ENCODE measurements at places on chromosomes 5 and 9.

GRCh38 chr9:78292716-78293497 lies 4.0 kb upstream of the PSAT1 start:
- DNase-seq, result no peak

DNA sequence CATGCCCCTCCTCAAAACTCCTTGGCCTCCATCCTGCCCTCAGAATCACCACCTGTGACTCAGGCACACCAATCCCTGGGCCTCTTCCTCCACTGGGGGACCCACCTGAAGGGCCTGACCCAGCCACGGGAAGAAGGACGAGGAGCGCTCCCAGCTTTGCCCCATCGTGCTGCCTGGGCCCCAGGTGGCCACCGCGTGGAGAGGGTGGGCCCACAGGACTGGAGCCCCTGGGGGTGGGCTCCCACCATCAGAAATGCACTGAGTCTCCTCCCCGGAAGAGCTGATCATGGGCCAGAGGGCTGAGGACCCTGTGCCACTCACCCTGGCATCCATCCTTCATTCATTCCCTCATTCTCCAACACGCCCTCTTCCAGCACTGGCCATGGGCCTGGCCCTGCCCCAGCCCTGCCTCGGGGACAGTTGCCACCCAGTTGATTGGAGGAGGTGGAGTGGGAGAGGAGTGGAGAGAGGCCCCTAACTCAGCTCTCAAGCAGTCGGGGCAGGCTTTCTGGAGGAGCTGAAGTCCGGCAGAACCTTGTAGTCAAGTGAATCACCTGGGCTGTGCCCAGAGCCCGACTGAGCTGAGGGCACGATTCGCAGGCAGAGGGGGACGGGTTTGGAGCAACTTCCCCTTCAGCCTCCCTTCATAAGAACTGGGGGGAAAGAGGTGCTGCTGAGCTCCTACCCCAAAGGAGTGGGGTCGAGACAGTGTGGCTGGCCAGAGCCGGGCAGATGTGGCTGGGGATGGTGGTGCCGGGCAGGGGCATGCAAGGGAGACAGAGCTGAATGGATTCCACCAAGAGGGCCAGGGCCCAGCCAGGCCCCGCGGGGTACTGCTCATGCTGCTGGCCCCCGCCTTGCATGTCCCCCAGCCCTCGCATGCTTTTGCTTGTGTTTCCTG lies 29.6 kb downstream of the DNM1 start:
- no peak for DNase-seq

DNA sequence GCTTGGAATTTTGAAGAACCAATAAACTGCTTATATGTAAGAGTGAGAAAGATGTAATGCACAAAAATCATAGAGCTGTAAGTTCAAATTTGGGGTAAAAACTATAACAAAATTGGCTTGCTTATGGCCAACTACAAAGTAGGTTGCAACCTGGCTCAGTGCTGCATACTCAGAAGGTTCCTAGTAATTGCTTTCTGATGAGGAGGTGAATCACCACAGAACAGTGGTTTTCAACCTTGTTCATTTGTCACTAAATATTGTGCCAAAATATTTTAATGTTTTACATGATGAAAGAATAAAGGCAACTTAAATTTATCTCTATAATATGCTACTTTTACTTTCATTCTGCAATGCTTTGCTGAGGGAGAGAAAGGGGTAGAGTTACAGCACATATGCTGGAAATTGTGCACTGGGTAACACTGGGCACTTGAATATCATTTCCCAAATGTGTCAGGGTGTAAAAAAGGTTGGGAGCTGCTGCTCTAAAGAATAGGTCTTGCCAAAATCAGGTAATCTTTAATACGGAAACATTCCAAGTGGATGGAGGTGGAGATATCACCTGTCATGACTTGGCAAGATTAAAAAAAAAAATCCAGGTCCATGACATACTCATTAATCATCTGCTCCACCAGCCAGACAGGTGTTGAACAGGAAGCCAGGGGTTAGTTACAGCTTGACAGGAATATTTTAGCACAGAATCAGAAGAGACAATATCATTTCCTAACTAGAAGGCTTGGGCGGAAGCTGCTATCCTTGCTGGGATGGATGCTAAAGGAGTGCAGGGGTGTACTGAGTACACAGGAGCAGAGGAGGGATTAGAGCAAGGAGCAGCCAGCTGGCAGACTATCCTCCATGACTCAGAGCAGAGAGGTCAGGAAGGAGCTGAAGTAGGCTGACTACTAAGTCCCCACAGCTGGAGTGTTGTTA lies 34.6 kb upstream of the CCL21 start:
- no peak for DNase-seq

GRCh38 chr9:88583901-88584596 lies 49.1 kb downstream of the NXNL2 start:
- DNase-seq, result no peak

DNA sequence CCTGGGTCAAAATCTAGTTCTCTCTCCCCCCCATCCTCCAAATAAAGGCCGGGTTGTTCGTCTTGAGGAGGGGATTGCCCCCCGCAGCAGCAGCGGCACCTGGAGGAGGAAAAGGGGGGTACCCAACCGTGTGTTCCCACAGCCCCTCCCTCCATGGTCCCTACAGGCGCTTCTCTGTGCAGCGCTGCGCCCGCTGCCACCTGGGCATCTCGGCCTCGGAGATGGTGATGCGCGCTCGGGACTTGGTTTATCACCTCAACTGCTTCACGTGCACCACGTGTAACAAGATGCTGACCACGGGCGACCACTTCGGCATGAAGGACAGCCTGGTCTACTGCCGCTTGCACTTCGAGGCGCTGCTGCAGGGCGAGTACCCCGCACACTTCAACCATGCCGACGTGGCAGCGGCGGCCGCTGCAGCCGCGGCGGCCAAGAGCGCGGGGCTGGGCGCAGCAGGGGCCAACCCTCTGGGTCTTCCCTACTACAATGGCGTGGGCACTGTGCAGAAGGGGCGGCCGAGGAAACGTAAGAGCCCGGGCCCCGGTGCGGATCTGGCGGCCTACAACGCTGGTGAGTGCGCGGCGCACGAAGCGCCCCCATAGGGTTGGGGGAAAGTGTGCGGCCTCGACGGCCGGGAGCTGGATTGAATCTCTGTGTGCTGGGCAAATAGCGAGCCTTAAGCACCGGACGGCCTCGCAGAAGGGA lies 3.5 kb downstream of the LHX2 start:
- no peak for DNase-seq

DNA sequence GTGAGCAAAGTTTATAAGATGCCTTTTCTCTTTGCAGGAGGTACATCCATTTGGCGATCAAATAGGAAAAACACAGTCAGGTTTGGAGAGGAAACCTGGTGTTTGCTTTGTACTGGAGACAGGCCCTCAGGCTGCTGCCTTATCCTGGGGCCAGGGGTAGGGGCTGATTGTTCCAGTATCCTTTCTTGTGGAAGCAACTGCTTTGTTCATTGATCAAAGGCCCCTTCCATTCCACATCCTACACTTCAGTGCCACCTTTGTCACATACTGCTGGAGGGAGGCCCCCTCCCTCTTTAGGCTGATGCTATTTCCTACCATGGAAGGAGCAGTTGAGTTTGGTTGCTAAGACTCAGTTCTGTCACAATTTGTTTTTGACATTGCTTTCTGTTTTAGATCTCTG lies 778.1 kb downstream of the TLR4 start:
- no peak for DNase-seq

DNA sequence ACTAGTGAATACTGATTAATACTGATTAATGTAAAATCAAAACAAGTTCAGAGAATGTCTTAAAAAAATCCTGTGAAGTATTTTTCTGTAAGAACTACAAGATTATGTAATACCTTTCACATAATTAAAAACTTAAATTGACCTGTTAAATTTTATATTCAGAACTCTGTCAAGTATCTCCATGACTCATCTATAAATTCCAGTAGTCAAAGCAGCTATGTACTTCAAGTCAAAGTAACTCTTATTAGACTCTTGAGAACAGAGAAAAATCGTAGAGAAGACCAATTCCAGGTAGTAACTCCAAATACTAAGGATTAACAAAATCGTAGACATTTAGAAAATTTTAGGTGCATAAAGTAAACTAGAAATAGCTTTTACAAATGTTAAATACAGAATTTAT lies 77.1 kb downstream of the HOMER1 start:
- no peak for DNase-seq

DNA sequence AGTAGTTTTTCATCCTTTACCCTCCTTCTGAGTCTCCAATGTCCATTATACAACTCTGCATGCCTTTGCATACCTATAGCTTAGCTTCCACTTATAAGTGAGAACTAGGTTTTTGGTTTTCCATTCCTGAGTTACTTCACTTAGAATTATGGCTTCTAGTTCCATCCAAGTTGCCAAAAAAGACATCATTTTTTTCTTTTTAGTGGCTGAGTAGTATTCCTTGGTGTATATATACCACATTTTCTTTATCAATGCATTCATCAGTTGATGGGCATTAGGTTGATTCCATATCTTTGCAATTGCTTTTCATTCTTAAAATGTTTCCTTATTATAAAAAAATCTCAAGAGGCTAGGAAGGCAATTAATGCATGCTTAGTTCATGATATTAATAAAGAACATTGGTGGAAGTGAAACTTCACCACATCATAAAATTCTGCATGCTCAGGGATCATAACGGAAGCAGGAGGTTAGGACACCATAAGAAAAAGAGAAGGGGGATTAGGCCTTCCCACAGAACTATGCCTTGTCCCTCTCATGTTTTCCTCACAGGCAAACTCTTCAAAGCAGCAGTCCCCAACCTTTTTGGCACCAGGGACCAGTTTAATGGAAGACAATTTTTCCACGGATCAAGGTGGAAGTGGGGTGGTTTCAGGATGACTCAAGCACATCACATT lies 105.2 kb downstream of the FRMD3 start:
- no peak for DNase-seq

GRCh38 chr9:16915126-16915831 lies 44.8 kb upstream of the BNC2 start:
- no peak for DNase-seq

- DNase-seq, result no peak
Observed at GRCh38 chr5:74477761-74478160, 162.8 kb downstream of the ENC1 start.

- no peak for DNase-seq
Observed at GRCh38 chr5:121088341-121088740, 624.2 kb downstream of the PRR16 start.

DNA sequence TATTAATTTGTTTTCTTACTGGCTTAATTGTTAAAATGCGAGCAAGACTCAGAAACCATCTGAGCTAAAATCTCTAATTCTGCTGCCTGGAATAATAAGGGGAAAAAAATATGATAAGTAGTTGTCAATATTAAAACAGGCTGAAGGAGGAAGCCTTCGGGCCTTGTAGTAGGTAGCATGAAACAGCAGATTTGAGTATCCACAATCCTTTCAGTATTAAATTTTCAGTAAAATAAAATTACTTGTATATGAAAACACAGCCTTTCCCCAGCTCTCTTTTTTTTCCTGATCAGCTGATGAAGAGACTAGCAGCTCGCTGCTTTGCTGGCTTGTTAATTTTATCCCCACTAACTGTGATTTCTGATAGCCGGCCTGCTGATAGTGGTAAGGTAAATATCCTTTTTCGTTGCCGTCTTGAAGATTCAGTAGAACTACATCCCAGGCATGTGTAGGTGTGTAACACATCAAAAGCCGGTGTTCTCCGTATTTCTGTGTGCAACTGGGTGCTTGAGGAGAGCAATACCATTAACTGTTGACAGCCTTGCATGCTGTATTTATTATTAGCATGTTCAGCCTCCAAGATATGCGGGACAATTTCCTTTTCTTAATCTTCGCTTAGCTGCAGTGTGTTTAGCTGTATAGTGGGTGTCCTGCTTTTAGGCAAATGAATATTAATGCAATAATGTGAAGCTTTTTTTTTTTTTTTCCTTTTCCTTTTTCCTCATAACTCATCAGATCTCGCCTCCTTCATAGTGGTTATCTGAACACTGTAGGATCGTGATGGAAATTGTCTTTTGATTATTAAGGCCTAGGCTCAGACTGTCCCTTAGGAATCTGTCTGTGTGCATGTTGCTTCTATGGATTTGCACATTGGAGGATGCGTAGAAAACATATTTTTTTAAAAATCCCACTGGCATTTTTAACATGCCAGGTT lies 144.6 kb downstream of the SMARCA2 start:
- no peak for DNase-seq

DNA sequence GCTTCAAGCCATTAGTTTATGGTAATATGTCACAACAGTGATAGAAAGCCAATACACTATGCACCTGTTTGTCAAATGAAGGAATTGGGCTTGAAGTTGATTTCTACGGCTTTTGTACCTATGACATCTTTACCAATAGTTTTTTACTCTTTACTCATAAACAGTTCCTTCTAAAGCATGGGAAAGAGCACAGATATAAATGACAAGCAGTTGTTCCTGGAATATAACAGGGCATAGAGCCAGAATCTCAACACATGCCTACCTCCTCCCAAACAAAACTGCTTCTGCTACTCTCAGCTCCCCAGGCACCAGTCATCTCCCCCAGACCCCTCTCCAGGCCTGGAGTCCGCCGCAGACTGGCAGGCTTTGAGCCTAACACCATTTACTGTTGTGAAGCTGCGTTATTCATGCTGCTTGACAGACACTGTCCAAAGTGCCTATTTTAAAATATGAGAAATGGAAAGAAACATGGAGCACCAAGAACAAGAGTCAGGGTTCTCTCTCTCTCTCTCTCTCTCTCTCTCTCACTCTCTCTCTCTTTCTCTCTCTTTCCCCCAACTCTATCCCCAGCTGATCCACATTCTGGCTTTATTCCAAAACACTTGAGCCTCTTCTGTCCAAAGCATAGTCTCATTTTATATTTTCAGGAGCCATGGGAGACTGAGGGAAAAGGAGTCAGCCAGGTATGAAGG lies 111.6 kb downstream of the ADRB2 start:
- no peak for DNase-seq

DNA sequence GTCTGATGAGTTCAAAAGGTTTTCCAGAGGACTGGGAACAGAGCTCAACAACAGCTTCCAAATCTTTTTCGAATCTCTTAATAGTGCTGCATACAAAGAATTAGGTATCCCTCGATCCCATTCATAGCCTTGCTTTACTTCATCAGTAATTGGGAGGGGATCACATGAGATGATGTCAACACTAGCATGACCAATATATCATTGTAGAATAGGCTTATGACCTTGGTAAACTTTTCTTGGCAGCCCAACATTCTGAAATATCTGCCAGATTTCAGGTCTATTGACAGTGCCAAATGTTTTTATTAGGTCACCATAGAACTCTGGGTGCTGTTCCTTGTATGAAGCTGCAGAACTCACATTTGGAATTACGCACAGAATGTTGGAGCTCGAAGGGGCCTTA lies 228.9 kb downstream of the FGF10 start:
- no peak for DNase-seq

DNA sequence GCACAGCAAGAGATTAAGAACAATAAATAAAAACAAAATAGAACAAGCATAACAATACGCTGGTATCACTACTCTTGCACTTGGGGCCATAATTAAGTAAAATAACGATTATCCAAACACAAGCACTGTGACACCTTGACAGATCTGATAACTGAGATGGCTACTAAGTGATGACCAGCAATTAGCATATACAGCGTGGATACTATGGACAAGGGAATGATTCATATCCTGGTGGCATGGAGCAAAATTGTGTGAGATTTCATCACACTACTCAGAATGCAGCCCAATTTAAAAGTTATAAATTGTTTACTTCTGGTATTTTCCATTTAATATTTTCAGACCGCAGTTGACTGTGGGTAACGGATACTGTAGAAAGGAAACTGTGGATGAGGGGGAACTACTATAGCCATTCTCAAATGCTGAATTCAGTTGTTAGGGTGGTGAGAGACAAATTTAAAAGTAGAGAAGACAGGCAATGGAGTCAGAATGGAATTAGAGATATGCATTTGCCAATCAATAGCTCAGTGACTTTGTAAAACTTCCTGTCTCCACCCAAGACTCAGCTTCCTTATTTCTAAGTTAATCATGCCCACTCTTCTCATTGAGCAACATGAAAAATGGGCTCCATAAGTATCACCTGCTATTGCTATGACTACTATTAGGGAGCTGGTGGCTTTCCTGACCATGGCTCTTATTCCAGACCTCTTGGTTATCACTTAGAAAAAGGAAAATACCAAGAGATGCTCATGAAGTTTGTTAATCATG lies 300.8 kb downstream of the TRIM32 start:
- no peak for DNase-seq
